ENCODE measurements at places on chromosomes 1 and 21. TPM values are rescaled to one million over a fixed set of nuclear protein-coding genes. Genes with fewer than 3 reads are reported as not detected.

- H3K27ac ChIP-seq: no peak overlapping the region
- no peaks in the 10 kb centered on the region for H3K27me3 ChIP-seq
- H3K4me3 ChIP-seq: no peak overlapping the region
- no peak for DNase-seq
Measured at GRCh38 chr1:87044424-87044823, 130.0 kb downstream of the HS2ST1 start.

- no peak overlapping the region for H3K4me3 ChIP-seq
- no peaks in the 10 kb centered on the region for H3K27me3 ChIP-seq
- H3K27ac ChIP-seq: no peak overlapping the region
- peaks cover 6% of the 10 kb centered on the region for H3K36me3 ChIP-seq
Measured at GRCh38 chr1:110057963-110058518, 12.4 kb downstream of the ALX3 start.

DNA sequence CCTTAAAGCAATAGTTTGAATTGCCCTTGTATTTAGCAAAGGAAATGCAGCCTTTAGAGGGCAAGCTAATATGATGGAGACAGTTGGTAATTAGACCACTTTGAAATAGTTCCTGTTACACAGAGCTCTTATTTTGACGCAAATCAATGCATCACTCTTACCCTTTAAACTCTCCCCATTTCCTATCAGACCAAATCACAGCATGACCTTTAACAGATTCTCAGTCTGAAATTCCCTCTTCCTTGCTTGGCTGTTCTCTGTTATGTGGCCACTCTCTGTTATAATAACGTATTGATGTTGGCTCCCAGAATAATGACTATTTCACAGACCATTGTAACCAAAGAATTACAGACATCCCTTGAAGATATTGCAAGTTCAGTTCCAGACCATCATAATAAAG, 66.9 kb upstream of the NGF start:
- no peak overlapping the region for H3K4me3 ChIP-seq
- H3K27me3 ChIP-seq: no peaks in the 10 kb centered on the region
- H3K36me3 ChIP-seq: no peaks in the 10 kb centered on the region

DNA sequence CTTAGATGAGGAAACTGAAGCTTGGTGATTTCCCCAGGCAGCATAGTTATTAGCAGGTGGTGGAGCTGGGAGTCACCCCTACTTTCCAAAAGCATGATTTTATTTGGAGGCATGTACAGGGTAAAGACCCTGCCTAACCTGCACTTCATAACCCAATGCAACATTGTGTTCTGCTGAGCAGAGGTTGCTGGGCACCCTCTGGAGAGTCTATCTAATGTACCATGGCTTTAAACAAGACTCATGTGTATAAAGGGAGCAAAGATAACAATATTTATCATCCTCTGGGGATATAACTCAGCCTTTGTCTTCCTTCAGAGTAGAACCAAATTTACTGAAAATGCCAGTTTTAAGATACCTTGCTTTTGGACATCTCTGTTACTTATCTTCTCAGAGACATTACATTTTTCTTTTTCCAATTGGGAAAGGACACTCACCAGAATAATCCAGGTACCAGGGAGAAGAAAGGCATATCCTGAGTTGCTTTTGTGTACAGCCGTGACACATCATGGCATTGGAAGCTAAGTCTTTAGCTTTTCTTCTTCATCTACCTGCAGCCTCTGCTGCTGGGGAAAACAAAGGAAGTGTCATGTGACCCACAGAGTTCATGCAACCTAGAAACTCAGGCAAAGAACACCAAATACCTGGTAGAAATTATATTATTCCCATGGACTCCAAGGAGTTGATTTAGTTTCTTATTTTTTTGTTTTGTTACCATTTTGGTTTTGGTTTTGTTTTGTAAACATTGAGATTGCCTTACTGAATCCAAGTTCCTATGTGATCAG, 39.6 kb downstream of the ELAVL4 start:
- H3K4me3 ChIP-seq: no peak overlapping the region
- H3K4me1 ChIP-seq: no peaks in the 10 kb centered on the region
- no peaks in the 10 kb centered on the region for H3K36me3 ChIP-seq
- no peak overlapping the region for H3K27ac ChIP-seq
- DNase-seq: no peak

DNA sequence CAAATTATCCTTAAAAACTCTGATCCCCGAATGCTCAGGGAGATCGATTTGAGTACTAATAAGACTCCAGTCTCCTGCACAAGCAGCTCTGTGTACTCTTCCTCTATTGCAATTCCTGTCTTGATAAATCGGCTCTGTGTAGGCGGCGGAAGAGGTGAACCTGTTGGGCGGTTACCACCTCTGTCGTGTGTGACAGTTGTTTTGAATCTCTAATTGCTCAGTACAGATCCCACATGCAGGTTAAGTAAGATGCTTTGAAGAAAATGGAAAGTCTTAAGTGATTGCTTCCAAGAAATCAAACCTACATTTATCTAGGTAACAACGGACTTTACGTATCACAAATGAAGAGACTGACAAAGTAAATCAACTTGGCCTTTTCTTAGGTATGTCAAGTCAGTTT, 35.5 kb downstream of the COA6 start:
- H3K4me1 ChIP-seq: no peaks in the 10 kb centered on the region
- H3K27ac ChIP-seq: no peak overlapping the region
- H3K36me3 ChIP-seq: no peaks in the 10 kb centered on the region
- DNase-seq: no peak

DNA sequence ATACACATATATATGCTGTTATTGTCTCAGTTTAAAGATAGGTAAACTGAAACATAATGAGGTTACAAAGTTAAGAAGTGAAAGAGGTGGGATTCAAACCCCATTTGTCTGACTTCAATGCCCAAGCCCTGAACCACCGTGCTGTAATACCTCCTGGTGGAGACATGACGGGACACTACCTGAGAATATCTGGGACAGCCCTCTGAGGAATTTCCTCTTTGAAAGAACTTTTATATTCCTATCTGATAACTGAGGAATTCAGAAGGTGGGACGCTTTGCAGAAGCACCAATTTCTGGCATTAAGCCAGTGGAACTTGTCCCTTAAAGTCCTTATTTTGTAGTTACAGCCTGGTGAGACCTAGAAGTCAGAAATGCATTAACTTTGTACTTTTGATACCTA, 32.1 kb upstream of the FASLG start:
- DNase-seq: no peak
- no peaks in the 10 kb centered on the region for H3K27me3 ChIP-seq
- H3K36me3 ChIP-seq: no peaks in the 10 kb centered on the region
- H3K27ac ChIP-seq: no peak overlapping the region
- no peaks in the 10 kb centered on the region for H3K4me1 ChIP-seq

DNA sequence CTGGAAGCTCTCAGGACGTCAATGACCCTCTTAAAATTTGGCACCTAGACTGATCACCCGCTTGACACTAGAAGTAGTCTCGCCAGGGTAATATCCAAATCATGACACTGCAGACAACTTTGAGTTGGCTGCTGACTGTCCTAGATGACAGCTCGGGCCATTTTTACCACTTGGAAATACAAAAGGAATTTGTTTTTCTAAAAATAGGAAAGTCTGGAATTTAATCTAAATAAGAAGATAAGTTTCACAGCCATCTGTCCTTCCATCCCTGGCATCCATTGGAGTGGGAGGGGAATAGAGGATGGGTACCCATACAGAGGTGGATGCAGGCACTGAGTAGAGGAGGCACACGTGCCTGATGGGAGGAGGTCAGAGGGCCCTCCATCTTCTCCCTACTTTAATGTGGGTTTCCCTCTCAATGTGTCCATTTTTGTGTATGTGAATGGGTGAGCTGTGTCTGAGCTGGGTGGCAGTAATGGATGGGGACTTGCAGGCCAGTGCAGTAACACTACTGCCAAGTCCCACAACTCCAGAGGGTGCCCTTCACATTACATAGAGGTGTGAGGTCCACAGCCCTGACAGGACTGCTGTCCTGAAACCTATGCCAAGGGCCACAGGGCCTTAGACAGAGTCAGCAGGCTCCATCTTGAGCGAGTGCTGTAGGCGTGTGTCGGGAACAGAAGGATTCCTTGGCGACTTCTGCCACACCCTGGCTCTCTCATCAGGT, 104.8 kb upstream of the IPO9 start:
- H3K36me3 ChIP-seq: peaks cover 7% of the 10 kb centered on the region
- H3K4me1 ChIP-seq: peaks cover 38% of the 10 kb centered on the region
- peak overlapping the region; percentile 30 for H3K27ac ChIP-seq
- H3K4me3 ChIP-seq: no peak overlapping the region

DNA sequence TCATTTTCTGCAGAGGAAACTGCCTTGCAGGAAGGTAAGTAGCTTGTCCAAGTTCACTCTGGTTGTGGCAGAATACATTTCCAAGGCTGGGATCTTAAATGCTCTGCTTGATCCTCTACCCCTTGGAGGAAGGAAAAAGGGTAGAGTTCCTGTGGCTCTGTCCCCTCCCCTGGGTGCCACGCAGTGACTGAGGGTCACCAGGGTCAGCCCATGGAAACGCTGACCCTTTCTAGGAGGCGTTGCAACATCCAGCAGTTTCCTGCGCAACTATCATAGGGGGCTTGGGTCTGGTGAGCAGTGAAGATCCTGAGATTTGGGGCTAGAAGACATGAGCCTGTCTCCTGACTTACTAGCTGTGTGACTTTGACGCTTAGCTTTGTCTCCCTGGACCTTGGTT, 29.4 kb upstream of the EPS8L3 start:
- no peak overlapping the region for H3K4me3 ChIP-seq
- DNase-seq: no peak
- no peaks in the 10 kb centered on the region for H3K27me3 ChIP-seq
- H3K27ac ChIP-seq: no peak overlapping the region
- H3K4me1 ChIP-seq: peaks cover 33% of the 10 kb centered on the region
- no peaks in the 10 kb centered on the region for H3K36me3 ChIP-seq

GRCh38 chr1:55276671-55277376, 61.7 kb upstream of the USP24 start:
- no peak overlapping the region for H3K27ac ChIP-seq
- H3K36me3 ChIP-seq: no peaks in the 10 kb centered on the region
- no peak for DNase-seq
- H3K4me3 ChIP-seq: no peak overlapping the region
- no peaks in the 10 kb centered on the region for H3K27me3 ChIP-seq

GRCh38 chr1:42033629-42034028, 114.9 kb upstream of the HIVEP3 start:
- no peak overlapping the region for H3K27ac ChIP-seq
- H3K4me1 ChIP-seq: no peaks in the 10 kb centered on the region
- no peaks in the 10 kb centered on the region for H3K36me3 ChIP-seq
- DNase-seq: no peak
- no peak overlapping the region for H3K4me3 ChIP-seq

- no peaks in the 10 kb centered on the region for H3K4me1 ChIP-seq
- no peak overlapping the region for H3K4me3 ChIP-seq
Measured at GRCh38 chr1:159961636-159962035, 7.6 kb upstream of the SLAMF9 start.

DNA sequence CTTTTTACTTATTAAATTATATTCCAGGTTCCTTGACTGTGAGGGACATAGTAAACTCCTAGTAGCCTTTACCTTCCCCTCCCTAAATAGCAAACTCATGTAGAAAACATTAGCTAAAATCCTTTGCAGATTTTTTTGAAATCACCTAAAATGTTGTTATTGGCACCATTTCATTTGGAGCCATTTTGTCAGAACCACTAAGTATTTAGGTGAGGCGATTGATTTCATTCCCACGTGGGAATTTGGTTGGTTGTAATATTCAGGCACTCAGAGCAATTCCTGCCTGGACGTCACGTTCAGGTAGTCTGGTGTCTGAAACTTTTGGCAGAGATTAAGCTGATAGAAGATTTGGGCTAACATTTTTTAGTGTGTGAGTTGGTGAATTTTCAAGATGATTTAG, 84.3 kb downstream of the CAMTA1 start:
- no peak overlapping the region for H3K4me3 ChIP-seq
- peaks cover 8% of the 10 kb centered on the region for H3K4me1 ChIP-seq
- no peaks in the 10 kb centered on the region for H3K36me3 ChIP-seq
- no peak overlapping the region for H3K27ac ChIP-seq

- no peak overlapping the region for H3K4me3 ChIP-seq
- H3K27ac ChIP-seq: peak overlapping the region; percentile 82
- peaks cover 17% of the 10 kb centered on the region for H3K4me1 ChIP-seq
- peak; percentile 89 for DNase-seq
- H3K27me3 ChIP-seq: no peaks in the 10 kb centered on the region
Measured at GRCh38 chr1:209769171-209769904, 13.5 kb downstream of the TRAF3IP3 start.

GRCh38 chr1:220682901-220683576, 7.1 kb upstream of the C1orf115 start:
- H3K4me3 ChIP-seq: no peak overlapping the region
- no peak overlapping the region for H3K27ac ChIP-seq
- DNase-seq: no peak

GRCh38 chr21:10616535-10616934, 95.2 kb downstream of the TPTE start:
- H3K27ac ChIP-seq: no peak overlapping the region
- no peak overlapping the region for H3K4me3 ChIP-seq
- no peaks in the 10 kb centered on the region for H3K36me3 ChIP-seq

- H3K36me3 ChIP-seq: peaks cover 7% of the 10 kb centered on the region
- H3K27me3 ChIP-seq: no peaks in the 10 kb centered on the region
- H3K4me1 ChIP-seq: no peaks in the 10 kb centered on the region
- H3K27ac ChIP-seq: no peak overlapping the region
- DNase-seq: no peak
Measured at GRCh38 chr1:117883616-117884015, 45.8 kb downstream of the GDAP2 start.

DNA sequence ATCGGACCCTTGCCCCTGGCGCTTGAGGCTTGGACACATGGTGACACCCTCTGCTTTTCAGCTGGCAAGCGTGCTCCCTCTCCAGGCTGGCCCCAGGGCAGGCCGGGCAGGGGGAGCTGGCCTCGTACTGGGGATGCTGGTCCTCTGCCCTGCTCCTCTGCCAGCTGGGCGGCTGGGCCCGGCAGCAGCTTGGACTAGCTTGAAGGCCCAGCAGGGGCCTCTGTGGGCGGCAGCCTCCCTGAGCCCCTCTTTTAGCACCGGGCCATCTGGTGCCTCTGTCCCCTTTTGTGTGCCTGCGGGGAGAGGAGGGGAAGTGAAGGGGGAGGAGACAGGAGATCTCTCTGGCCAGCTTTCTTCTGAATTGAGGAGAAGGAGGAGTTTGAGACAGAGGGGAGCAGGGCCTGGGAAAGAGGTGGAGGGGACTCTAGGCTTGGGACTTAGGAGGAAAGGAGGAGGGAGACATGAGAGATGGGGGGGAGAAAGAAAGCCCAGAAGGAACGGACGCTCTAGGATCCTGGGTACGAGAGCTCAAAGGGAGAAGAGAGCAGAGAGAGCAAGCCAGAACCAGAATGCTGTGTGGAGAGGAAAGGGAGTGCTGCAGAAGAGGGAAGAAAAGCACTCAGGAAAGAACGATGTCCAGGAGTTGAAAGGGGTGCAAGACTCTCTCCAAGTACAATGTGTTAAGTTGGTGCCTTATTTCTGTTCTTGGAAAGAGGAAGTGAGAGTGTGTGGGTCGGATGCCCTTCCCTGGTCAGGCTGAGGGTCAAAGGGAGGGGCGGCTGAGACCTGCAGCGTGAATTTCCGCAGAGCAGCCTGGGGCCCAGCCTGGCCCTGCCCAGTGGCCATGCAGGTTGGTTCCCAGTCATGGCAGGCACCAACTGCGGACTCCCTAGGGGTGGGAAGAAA, 40.3 kb downstream of the IER5 start:
- H3K27me3 ChIP-seq: no peaks in the 10 kb centered on the region
- H3K4me1 ChIP-seq: no peaks in the 10 kb centered on the region
- no peak for DNase-seq
- no peaks in the 10 kb centered on the region for H3K36me3 ChIP-seq
- no peak overlapping the region for H3K27ac ChIP-seq

GRCh38 chr1:197976368-197976767, 59.2 kb downstream of the LHX9 start:
- H3K4me1 ChIP-seq: no peaks in the 10 kb centered on the region
- H3K27me3 ChIP-seq: no peaks in the 10 kb centered on the region
- H3K4me3 ChIP-seq: no peak overlapping the region
- H3K36me3 ChIP-seq: no peaks in the 10 kb centered on the region
- H3K27ac ChIP-seq: no peak overlapping the region

The CCDC27 gene
- polyA plus RNA-seq: not detected

The CSRP1 gene
- polyA plus RNA-seq: 438 TPM

The COL6A1 gene
- 1,137 TPM for polyA plus RNA-seq
